Activated CD4-positive, alpha-beta T cell treated with anti-CD3 and anti-CD28 coated beads for 4 hours (primary cell): ENCODE measurements at places on chromosomes 6 and 20.

- DNase-seq = peak; percentile 63
Observed at GRCh38 chr6:34027445-34027936, 118.4 kb downstream of the GRM4 start.

GRCh38 chr20:31569163-31570020 is 35.7 kb upstream of the ID1 start:
- DNase-seq = peak; percentile 55

GRCh38 chr6:27138837-27139755 is 108.4 kb upstream of the PRSS16 start:
- peak; percentile 50 for DNase-seq

- DNase-seq = no peak
Observed at GRCh38 chr20:61759286-61760065, 306.2 kb downstream of the TAF4 start.

DNA sequence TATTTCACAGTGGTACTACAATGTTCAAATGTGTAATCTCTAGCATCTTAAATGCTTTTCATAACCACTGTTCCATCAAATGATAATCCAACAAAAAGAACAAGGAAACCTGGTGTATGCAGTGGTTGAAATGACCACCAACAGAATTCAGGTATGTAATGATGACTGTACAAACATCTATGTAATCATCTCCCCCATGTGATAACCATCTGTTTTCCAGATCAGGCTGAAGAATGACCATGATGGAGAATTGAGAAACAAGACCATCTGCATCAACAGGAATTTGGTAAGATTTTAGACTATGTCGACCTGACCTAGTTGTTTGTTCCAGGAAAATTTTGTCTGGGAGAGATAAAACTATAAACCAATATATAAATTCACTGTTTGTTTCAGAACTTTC is 81.3 kb upstream of the ASCC3 start:
- DNase-seq = no peak

DNA sequence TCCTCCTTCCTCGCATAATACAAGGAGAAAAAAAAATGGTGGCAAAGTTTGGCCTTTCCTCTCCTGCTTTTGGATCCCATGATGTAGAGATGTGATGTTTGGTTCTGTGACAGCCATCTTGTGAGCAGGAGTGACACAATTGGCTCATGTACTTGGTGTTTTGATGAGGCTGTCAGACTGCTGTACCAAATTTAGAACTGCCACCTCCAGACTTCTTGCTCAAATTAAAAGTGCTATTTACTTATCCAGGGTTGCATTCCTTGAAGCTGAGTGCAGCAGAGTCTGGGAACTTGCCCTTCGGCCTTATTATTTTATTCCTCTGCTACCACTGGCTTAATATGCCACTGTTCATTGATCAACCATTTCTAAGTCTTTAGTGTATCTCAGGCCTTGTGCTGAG is 21.9 kb downstream of the BCAS1 start:
- no peak for DNase-seq

DNA sequence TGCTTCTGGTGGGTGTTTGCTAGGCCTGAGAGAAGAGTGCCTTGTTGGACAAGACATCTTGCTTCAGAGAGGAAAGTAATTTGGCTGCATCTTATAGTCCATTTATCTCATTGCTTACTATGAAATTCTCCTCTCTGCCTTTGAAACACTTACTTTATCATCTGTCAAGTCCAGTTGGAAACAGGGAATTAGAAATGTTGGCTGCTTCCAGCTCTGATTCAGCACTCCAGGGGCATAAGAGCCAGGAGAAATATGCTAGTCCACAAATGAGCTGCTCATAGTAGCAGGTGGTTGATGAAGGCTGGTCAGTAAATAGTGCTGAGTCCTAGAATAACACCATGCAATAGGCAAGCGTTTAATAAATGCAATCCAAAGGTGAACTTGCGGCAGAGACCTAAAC is 227.1 kb downstream of the SLC35F1 start:
- DNase-seq = no peak

GRCh38 chr6:170317718-170318117 is 11.2 kb downstream of the FAM120B start:
- no peak for DNase-seq

DNA sequence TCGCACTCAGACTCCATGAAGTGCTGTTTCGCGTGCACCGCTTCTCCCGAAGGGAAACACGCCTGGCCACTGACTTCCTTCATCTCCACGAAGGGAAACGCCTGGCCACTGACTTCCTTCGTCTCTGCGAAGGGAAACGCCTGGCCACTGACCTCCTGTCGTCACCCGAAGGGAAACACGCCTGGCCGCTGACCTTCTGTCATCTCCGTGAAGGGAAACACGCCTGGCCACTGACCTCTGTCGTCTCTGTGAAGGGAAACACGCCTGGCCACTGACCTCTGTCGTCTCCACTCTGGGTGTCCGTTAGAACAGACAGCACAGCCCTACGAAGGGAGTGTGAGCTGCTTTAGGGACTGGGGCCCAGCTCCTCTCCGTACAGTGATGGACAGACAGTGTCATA is 17.1 kb upstream of the ADRM1 start:
- DNase-seq = no peak

DNA sequence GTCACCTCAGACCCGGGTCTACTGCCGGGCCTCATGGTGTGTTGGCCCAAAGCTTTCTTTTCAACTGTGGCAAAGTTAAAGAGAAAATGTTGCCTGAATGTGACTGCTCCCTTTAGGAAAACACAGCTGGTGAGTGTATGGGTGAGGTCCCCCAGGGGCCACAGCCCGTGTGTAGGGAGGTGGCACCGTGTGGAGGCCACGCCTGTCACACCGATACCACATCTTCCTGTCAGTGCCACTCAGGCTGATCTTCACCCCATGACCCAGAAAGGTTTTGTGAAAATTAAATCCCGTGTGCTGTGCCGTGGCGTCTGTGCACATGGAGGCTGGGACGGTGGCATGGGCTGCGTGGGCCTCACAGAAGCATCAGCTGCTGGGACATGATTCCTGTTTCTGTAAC is 10.7 kb upstream of the ADRM1 start:
- DNase-seq = no peak

- no peak for DNase-seq
Observed at GRCh38 chr20:6012179-6012578, 41.7 kb downstream of the LRRN4 start.

GRCh38 chr6:21208796-21209186 is 384.8 kb upstream of the SOX4 start:
- DNase-seq = no peak

DNA sequence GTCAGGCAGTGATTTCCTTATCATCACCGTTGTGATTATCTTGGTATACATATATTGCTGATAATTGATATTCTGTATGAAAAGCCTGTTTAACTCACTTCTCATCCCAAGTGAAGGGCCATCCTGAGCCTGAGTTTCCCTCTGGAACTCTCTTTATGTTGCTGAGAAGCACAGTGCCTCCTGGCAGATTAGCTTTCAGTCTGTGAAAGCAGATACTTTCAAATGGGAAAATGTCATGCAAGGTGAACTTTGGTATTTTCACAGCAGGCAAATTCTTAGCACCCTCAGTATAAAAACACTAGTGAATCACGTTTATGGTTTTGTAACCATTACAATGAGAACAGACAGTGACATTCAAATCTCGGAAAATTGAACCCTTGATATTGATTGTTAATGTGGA is 151.6 kb downstream of the PRIM2 start:
- no peak for DNase-seq

GRCh38 chr6:40344566-40345167 is 242.5 kb downstream of the LRFN2 start:
- no peak for DNase-seq

DNA sequence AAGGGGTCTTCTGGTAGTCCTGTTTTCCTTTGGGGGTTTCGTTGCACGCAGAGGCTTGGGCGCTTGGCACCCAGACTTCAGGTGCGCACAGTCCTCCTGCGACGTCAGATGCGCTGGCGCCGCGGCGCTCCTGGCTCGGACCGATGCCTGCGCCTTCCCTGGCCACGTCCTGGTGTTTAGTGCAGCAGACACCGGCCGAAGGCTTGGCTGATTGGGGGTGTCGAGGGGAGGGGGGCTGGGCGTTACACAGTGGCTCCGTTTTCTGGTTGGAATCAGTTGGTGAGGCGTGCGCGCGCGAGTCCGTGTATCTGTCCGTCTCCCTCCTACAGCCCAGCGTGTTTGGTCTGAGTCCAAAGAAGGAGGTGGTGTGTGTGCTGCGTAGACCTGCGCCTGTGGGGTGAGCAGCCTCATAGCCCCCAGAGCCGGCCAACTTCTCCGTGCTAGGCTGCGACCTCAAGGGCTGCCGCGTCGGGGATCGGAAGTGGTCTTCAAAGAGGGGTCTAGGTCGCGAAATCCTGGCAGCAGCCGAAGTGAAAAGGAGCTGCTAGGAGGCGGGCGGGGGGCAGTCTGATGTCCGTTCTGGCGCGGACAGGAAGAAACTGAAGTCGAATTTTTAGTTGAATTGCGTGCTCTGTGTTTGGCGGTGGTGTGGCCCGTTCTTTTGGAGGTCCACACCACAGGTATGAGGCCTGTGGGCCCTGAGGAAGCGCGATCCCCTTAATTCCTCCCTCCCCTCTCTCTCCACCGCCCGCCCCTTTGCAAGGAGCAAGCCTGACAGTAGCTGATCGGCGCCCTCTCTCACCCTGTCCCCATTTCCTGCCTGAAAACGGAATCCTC is 1.5 kb downstream of the SYNDIG1 start:
- DNase-seq = no peak

GRCh38 chr6:161251345-161251744 is 22.5 kb downstream of the AGPAT4 start:
- DNase-seq = no peak

- no peak for DNase-seq
Observed at GRCh38 chr6:51616243-51616642, 471.2 kb downstream of the PKHD1 start.

DNA sequence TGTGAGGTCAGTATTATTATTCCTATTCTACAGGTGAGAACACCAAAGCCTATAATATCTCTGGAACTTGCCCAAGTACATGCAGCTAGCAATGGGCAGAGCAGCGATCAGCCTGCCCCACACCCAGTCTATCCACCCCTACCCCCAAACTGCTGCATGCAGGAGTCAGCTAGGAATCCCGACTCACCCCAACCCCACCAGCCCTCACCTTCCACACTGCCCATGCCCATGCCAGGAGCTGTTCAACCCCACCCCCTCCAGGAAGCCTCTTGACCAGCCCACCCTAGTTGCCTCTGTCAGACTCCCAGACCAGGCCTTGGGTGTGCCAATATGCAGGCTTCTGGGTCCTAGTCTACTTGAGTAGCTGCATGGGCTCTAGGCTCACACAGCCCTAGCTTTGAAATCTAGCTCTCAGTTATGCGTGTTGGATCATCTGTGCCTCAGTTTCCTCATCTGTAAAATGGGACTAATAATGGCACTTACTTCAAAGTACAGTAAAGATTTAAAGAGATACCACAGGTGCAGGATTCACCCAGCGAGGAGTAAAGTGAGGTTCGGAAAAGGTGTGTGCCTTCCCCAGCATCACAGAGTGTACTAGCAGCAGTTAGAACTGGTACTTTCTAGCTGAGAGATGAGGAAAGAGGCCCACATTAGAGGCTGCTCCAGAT is 173.2 kb downstream of the VEGFA start:
- DNase-seq = no peak

DNA sequence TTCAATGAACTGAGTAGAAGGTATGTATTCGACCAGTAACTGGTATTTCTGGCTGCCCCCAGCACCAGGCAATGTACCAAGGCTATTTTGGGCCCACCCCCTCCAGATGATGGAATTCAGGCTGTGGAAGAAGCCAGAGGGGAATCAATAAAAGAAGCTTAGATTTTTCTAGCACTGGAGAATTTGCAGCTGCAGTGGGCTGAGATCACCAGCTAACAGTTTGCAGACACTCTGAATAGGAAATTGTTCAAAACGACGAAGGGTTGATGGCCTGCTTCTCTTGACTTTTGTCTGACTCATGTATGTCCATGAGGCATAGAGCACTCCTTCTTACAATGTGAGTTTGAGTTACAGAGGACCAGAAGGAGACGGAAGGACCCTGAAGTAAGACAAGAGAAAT is 32.4 kb upstream of the FBXO9 start:
- no peak for DNase-seq

DNA sequence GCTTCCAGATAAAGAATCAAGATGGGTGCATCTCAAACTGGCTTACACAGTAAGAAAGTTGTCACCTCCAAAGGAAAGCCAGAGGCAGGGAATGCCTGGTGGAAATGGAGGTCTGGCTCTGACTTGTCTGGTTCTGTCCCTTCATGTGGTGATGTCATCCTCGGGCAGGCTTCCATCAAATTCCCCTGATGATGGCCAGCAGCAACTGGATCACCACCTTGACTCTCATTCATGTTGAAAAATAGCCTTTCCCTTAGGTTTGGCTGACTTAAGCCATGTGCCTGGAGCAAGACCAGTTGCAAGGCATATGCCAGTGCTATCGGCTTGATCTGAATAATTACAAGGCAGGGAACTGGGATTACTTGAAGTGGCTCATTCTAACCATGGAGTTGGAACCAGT is 28.8 kb downstream of the IMPG1 start:
- DNase-seq = no peak

DNA sequence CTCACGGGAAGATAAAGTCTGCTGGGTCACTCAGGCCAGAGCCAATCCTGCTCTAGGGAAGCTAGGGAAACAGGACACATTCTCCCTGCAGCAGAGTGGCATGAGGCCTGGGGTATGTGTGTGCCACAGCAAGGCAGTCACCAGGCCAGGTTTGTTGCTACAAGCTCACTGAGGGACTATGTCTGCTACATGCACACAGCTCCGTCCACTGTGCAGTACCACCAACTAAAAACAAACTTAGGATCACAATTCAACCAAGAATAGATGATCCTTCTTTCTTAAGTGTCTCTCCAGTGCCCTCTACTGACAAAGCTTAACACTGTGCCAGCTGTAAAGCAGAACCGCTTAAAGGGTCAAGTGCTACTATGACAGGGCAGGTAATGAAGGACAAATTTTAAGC is 192.5 kb downstream of the PTPRK start:
- peak; percentile 10 for DNase-seq

DNA sequence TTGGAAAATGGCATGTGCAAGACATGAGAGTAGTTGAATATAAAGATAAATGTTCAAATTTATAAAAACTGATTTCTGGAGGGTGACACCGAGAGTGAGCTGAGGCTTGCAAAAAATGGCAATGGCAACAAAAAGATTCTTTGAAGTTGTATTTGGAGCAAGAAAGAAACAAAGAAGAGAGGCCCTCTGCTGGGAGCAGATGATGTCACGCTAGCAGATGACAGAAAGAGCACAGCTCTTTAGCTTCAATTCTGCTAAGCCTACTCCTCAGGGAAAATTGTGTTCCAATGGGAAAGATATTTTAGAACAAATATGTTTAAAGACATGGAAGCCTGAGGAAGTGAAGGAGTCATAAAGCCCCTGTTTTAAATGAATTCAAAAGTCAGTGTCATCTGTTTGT is 125.3 kb upstream of the NOX3 start:
- DNase-seq = no peak

GRCh38 chr20:56222201-56222600 is 26.3 kb upstream of the MC3R start:
- no peak for DNase-seq
